ENCODE measurements at places on chromosomes 5 and 9. TPM values are rescaled to one million over a fixed set of nuclear protein-coding genes. Genes with fewer than 3 reads are reported as not detected.

- DNase-seq = no peak
Measured at GRCh38 chr9:82334286-82334685, 345.7 kb downstream of the SPATA31D1 start.

DNA sequence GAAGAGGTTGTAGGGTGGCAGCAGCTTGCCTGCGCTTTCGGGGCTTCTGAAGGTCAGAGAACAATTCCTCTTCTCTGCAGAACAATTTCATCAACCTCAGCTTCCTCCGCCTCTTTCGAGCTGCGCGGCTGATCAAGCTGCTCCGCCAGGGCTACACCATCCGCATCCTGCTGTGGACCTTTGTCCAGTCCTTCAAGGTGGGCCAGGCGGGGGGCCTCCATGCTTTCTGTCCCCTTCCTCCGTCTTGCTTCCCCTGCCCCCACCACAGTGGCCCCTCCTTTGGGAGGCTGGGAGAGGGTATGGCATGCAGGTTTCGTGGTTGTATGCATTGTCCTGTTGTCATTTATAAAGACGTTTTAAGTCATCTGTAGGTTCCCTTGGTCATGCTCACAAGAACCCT lies 195.8 kb downstream of the CACNA1B start:
- DNase-seq = peak; percentile 67

- peak; percentile 72 for DNase-seq
Measured at GRCh38 chr9:96612105-96612965, 7.3 kb downstream of the CDC14B start.

- no peak for DNase-seq
Measured at GRCh38 chr5:83831834-83832233, 111.2 kb upstream of the HAPLN1 start.

DNA sequence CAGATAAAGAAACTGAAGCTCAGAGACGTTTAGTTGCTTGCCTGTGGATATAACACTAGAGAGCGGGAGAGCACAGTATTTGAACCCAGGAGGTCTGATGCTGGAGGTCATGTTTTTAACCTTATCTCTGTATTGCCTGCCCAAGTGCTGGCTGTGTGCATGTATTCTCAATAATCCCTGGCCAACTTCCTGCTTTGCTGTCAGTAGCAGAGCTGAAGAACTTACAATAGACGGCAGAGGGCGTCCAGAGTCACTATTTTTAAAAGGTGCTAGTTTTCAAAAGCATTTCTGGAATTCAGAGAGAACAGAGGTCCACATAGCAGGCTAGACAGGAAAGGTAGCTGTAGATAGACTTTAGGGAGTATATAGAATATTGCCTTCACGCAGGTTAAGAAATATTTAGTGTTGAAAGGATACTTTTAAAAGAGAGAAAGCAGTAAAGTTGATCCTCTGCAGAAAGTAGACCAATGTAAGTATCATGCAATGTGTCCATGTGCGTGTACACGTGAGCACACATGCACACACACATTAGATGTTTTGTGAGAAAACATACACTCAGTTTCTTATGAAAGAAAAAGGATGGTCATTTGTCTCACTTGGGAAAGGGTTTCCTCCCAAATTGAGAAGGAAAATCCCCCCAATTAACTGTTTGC lies 46.3 kb downstream of the PTCD2 start:
- no peak for DNase-seq

GRCh38 chr5:137649228-137649935 lies 86.5 kb downstream of the KLHL3 start:
- no peak for DNase-seq

DNA sequence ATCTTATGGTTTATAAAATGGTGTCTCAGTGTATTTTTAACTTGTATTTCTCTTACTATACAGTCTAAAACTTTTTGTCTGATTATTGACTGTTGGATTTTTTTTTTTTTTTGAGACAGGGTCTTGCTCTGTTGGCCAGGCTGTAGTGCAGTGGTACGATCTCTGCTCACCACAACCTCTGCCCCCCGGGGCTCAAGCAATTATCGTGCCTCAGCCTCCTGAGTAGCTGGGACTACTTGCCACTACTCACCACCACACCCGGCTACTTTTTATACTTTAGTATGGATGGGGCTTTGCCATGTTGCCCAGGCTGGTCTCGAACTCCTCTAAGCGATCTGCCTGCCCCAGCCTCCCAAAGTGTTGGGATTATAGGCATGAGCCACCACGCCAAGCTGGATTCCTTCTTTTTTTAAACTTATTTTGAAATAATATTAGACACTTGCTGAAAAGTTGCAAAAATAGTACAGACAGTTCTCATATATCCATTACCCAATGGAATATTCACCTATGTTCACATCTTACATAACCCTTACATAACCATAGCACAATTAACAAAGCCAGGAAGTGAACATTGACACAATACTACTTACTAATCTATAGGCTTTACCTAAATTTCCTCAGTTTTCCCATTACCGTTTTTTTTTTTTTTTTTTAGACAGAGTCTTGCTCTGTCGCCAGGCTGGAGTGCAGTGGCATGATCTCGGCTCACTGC lies 47.2 kb downstream of the STOM start:
- DNase-seq = no peak

- no peak for DNase-seq
Measured at GRCh38 chr5:61496446-61496845, 164.4 kb downstream of the ZSWIM6 start.

DNA sequence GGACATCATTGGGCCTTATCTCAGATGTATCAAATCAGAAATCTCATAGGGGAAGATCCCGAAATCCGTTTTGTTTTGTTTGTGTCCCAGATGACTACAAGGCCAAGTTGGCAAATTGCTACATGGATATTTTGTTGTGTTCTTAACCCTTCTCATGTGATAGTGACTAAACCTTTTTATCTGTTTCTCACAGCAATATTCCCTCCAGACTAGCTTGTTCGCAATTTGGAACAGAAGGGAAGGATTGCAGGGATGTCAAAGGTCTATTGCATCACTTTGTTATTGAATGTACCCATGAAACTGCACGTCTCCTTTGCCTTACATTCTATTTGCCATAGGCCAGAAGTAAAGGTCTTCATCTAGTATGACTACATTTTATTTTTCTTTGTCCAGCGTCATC lies 453.9 kb downstream of the NFIB start:
- no peak for DNase-seq

- no peak for DNase-seq
Measured at GRCh38 chr5:175377816-175378215, 66.2 kb downstream of the DRD1 start.

- no peak for DNase-seq
Measured at GRCh38 chr5:57416278-57416994, 66.2 kb downstream of the ACTBL2 start.

- peak; percentile 77 for DNase-seq
Measured at GRCh38 chr5:179413711-179414458, 68.6 kb upstream of the ADAMTS2 start.

DNA sequence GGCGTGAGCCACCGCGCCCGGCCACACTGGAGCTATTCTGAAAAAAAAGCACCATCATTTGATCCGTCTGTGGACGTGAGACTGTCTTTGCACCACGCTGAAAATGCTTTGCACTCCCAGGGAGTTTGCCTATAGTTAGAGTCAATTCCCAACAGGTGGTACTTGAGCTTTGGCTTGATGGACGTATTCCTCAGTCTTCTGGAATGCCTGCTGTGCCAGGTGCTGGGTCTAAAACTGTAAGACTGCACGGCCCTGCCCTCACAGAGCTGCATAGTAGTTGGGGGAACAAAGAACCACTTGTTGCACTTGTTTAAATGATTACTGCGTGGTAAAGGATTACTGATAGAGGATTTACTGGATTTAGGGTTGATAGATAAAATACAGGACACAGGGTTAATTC lies 3.4 kb upstream of the CCNO start:
- DNase-seq = no peak

GRCh38 chr5:94968507-94969095 lies 316.3 kb downstream of the MCTP1 start:
- DNase-seq = no peak

GRCh38 chr9:89497978-89498851 lies at the start of gene SEMA4D:
TSS of gene SEMA4D (minus strand) at chr9:89498113. CDS start at chr9:89405456, 92,657 bp downstream.
- DNase-seq = no peak

DNA sequence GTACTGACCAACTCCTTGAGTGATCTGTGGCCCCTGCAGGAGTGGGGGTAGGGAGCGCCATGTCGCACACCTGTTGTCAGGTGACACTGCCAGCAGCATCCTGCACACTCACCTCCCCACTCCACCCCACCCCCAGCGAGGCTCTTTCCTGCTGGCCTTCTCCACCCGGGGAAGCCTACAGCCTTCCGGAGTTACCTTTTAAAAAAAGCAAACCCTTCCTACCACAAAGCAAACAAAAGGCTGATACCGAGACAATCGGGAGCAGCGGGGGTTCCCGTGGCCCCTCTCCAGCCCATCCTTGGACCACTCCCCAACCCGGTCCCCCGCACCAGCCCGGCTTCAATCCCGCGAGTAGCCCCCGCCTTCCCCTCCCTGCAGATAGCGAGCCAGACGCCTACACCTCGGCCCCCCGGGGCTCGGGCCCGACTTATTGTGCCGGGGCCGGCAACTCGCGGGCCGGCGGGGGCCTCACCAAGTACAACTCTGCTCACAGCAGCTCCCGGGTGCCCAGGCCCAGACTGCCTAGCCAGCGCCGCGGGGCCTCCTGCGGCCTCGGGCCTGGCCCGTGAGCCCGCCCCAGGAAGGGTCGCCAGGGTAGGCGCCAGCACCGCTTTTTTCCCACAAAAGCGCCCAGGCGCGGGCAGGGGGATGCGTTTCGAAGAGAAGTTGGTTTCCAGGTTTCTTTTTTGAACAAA lies 724 bp downstream of the MACROH2A1 start:
- no peak for DNase-seq

GRCh38 chr9:85871008-85871407 lies 69.9 kb upstream of the NAA35 start:
- no peak for DNase-seq

DNA sequence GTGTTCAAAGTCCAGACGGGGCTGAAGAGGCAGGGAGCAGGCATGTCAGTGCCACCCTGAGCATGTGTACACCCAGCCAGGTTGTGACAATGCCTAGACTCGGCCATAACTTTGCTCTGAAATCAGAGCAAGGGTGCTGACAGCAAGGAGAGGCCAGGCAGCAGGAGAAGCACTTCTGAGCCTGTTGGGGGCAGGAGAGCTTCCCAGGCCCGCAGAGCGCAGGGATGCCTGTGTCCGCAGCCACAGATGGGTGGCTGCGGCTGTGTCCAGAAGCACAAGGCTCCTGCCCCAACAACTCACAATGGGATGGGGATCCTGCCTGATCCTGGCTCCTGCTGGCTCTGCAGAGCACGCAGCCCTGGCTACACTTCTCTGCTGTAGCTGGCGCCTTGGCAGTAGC lies 373.9 kb downstream of the CHSY3 start:
- DNase-seq = no peak

GRCh38 chr5:61162832-61163567 lies 732 bp upstream of the SMIM15 start:
- no peak for DNase-seq

DNA sequence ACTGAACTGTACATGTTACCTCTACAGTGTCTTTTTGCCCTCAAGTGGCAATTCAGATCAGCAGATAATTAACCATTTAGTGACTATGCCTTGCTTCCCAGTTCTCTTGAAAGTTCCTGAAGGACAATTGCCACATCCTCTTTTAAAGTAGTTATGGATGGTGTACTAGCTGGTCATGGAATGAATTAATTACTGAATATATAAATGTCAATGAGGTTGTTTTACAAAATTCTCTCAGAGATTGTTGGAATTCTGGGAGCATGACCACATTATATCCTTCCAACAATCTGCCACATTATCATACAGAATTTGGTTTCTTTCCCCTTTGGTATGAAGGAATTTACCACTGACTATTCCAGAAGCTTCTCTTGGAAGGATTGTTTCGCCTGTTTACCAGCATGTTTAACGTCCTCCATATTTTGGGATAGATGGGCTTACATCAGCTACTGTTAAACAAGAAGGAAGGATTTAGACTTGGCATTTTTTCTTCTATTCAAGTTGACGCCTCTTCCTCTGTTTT lies 176.4 kb downstream of the CD180 start:
- DNase-seq = no peak

DNA sequence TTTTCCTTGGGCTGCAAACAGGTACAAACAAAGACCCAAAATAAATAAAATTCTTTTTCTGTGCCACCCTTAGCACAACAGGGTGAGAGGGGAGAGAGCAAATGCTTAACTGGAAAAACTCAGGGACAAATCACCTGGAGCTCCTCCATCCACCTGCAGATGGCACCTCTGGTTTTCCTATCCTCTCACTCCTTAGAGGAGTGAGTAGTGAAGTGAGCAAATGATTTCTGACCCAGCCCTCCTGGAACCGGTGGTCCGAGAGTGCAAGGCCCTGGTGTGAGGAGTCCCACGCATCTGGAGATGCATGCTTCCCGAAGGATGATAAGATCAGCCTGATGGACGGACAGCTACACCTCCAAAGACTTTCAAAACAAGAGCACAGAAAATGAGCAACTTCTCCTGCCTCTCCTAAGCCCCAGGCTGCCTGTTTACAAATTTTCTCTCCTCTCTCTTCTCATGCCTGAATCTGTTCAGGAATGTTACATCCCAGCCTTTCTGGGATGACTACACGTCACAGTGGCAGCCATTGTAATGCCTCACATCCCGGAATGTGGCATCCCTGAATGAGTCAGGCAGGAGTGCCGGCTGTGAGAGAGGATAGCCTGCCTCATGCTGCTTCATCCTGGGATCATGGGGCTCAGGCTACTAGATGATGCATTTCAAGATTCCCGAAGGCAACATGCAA lies 86.4 kb downstream of the ADRB2 start:
- no peak for DNase-seq

- no peak for DNase-seq
Measured at GRCh38 chr5:139058121-139058520, 140.0 kb downstream of the SIL1 start.

GRCh38 chr9:129275626-129276247 lies 97.7 kb upstream of the IER5L start:
- no peak for DNase-seq

The TRAF1 gene
- total RNA-seq = 7.1 TPM

The ADAMTSL2 gene
- total RNA-seq = 0.11 TPM

The TSLP gene
- not detected for total RNA-seq

The GRM6 gene
- not detected for total RNA-seq

The PRDM9 gene
- total RNA-seq = not detected

The IFNA13 gene
- total RNA-seq = not detected

The CARD6 gene
- 1.1 TPM for total RNA-seq

The F2RL2 gene
- total RNA-seq = 13.0 TPM

The RNF208 gene
- 7.2 TPM for total RNA-seq

The STOML2 gene
- 100 TPM for total RNA-seq

The AIF1L gene
- 31.1 TPM for total RNA-seq

The CXXC5 gene
- total RNA-seq = 259 TPM

The ARRDC3 gene
- 90.8 TPM for total RNA-seq

The RANBP3L gene
- total RNA-seq = 3.8 TPM

All from osteocyte (in vitro differentiated cells).